CD14-positive monocyte (primary cell): ENCODE measurements at places on chromosomes 6 and 20. TPM values are rescaled to one million over a fixed set of nuclear protein-coding genes. Genes with fewer than 3 reads are reported as not detected.

Gene VWA7
- 0.32 and 0.57 TPM in 2 replicates for polyA plus RNA-seq

Gene BTN3A1
- 25.1 TPM for polyA plus RNA-seq

Gene SMPDL3A
- 11.9 and 21.7 TPM in 2 replicates for polyA plus RNA-seq

- peak; percentile 82 for DNase-seq
Measured at GRCh38 chr6:149317644-149318571, at the start of gene TAB2. Gene TAB2 (plus strand): TSS chr6:149317712. CDS start chr6:149369998, 52,286 bp downstream.

Gene PRR18
- not detected for polyA plus RNA-seq

Gene TAP2
- 25.9 TPM for polyA plus RNA-seq

- no peak for DNase-seq
Measured at GRCh38 chr6:87093651-87094050, 1.3 kb downstream of the CGA start.

- DNase-seq, result no peak
Measured at GRCh38 chr6:141969201-141969600, 163.5 kb upstream of the GJE1 start.

GRCh38 chr6:169997930-169998218, 246.5 kb downstream of the ERMARD start:
- peak; percentile 85 for DNase-seq
